ENCODE measurements at places on chromosomes 6 and 20.
A peak's percentile ranks its signal among the peaks of the same experiment; 100 is the strongest.

- DNase-seq: no peak
Observed at GRCh38 chr6:12232821-12233220, 57.3 kb upstream of the EDN1 start.

GRCh38 chr6:33312361-33313104 is 1.3 kb downstream of the TAPBP start:
- peak; percentile 97 for DNase-seq

DNA sequence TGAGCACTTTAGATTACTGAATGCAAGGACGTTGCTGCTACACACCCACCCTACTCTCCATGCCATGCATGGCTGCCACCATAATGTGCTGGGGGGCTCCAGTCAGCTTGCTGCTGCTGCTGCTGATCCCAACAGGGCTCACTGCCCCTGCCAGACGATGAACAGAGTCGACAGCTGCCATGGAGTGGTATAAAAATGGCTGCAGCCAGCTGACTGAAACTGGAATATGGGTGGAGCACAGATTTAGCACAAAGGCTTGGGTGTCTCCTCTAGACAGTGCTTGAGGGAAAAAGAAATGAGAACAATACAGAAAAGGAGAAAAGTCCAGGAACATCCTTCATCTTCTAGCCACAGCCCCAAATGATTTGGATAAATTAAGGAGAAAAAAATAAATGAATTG is 150.7 kb downstream of the PDSS2 start:
- no peak for DNase-seq

GRCh38 chr6:167827583-167828324 is 1.0 kb downstream of the AFDN start:
- DNase-seq: peak; percentile 74

GRCh38 chr6:88359530-88360202 is 193.5 kb upstream of the CNR1 start:
- peak; percentile 12 for DNase-seq

DNA sequence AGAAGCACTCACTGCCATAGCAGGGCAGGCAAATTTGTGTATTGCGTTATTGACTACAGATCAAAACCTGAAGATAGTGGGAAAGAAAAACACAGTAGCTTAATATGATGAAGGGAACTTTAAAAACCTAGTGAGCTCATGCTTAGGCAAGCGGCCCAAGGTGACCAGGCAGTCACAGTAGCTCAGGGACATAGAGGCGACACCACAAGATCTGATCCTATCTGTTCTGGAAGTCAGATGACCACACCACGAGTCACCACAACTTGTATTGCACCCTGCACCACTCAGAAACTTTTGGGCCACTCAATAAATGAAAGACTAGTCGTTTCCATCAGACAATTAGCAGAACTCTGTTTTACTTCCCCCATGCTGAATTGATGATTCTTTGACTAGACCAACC is 4.9 kb downstream of the CLIC5 start:
- DNase-seq: no peak

- peak; percentile 61 for DNase-seq
Observed at GRCh38 chr6:48476257-48476656, 365.3 kb upstream of the PTCHD4 start.

- DNase-seq: no peak
Observed at GRCh38 chr6:134951494-134952263, 1.8 kb upstream of the ALDH8A1 start.

DNA sequence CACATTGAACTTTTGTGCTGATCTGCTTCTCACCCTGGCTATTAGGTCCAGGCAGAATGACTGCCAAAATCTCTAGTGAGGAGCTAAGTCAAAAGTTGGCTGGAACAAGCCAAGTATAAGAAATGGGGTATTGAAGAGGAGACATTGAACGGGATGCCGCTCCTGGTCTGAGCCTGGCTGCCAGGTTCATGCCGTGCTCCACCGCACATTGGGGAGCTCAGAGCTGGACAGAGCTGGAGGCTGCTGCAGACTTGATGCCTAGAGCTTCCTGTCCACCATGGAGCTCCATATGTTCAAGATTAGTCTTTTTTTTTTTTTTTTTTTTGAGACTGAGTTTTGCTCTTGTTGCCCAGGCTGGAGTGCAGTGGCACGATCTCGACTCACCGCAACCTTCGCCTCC is 4.1 kb upstream of the IFT52 start:
- no peak for DNase-seq

GRCh38 chr6:27145731-27146455 is 101.6 kb upstream of the PRSS16 start:
- DNase-seq: peak; percentile 85

- no peak for DNase-seq
Observed at GRCh38 chr6:111710911-111711310, 105.2 kb upstream of the TRAF3IP2 start.

DNA sequence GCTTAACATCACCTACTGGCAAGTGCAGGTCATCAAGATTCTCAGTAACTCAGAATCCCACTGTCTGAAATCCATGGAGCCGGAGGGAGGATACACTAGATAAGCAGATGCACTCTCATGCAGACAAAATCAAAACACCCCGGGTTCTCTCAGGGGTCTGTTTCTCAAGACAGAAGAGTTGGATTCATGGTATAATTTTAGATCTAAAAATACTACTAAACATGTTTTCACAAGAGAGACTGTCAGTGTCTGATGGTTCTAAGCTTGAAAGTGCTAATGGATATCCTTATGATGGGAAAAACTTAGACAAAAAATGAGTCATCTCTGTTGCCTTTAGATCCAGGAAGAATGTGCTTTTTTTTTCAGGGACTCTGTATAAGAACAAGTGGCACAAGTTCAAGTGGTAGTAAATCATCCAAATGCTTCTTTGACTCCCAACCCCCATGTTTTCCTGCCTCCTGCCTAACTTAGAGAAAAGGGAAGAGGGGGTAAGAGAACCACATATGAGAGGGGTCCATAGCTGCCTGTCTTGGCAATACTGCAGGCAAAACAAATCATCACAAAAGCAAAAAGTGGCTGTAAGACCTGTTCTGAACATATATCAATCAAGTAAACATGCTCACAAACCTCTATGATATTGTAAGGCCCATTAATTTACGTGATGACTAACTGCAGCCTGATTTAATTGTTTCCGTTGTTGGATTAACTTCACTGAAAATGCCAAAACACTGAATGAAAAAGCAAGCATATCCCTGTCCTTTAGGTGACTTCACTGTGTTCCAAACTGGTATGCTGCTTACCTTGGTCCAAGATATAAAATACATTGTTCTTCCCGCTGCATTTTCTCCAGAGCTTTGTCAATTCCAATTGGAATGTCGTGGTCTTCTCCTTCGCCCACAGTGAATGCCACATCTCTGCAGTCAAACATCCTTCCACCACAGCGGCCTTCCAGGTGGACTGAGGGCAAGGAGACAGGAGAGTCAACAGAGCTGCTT is 84.0 kb upstream of the TULP1 start:
- no peak for DNase-seq

- peak; percentile 49 for DNase-seq
Observed at GRCh38 chr6:7630792-7631191, 40.8 kb downstream of the SNRNP48 start.
